AG09319 (cell line): ENCODE measurements at places on chromosomes 6 and 20.

- no peak for DNase-seq
Measured at GRCh38 chr6:168097221-168097620, 18.2 kb upstream of the FRMD1 start.

- DNase-seq = no peak
Measured at GRCh38 chr6:138272533-138273315, 54.4 kb upstream of the PBOV1 start.

- no peak for DNase-seq
Measured at GRCh38 chr20:63366390-63367365, 5.5 kb upstream of the CHRNA4 start.

- no peak for DNase-seq
Measured at GRCh38 chr6:140546640-140547039, 1172.2 kb upstream of the CITED2 start.

GRCh38 chr20:51800060-51800871 lies 2.1 kb downstream of the SALL4 start:
- DNase-seq = peak; percentile 5

GRCh38 chr20:40991181-40991889 lies 37.3 kb upstream of the TOP1 start:
- DNase-seq = no peak

GRCh38 chr6:132115714-132116366 lies 164.7 kb upstream of the CCN2 start:
- no peak for DNase-seq

- no peak for DNase-seq
Measured at GRCh38 chr6:90715093-90715655, 128.3 kb upstream of the MAP3K7 start.

- DNase-seq = no peak
Measured at GRCh38 chr6:4612636-4613171, 163.5 kb upstream of the CDYL start.

DNA sequence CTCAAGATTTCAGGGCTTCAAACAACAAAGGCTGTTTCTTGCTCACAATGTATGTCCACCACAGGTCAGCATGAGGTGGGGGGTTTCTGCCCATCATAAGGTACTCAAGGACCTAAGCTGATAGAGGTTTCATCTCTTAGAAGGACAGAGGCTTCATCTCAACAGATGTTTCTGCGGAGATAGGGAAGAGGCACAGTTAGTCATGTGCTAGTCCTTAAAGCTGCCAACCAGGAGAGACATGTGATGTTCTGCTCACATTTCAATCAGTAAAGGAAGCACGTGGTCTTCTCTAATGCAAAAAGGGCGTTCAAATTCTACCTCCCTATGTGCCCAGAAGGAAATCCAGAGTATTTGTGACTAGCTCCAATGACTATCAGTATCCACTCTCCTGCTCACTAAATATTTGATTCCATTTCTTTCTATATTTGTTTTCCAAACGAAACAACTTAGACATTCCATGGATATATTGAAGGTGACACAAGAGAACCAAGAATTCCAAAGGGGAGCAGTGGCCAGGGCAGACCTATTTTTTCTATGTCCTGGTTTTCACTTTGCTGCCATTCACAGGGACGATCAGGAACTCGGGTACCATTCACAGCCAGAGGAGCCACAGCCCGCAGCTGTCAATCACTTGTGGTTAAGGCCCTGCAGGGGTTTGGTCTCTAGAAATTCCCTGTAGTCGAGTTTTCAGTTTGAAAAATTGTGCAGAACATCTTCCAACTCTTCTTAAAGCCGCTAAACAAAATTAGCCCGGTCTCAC lies 173.2 kb upstream of the FOXA2 start:
- no peak for DNase-seq

DNA sequence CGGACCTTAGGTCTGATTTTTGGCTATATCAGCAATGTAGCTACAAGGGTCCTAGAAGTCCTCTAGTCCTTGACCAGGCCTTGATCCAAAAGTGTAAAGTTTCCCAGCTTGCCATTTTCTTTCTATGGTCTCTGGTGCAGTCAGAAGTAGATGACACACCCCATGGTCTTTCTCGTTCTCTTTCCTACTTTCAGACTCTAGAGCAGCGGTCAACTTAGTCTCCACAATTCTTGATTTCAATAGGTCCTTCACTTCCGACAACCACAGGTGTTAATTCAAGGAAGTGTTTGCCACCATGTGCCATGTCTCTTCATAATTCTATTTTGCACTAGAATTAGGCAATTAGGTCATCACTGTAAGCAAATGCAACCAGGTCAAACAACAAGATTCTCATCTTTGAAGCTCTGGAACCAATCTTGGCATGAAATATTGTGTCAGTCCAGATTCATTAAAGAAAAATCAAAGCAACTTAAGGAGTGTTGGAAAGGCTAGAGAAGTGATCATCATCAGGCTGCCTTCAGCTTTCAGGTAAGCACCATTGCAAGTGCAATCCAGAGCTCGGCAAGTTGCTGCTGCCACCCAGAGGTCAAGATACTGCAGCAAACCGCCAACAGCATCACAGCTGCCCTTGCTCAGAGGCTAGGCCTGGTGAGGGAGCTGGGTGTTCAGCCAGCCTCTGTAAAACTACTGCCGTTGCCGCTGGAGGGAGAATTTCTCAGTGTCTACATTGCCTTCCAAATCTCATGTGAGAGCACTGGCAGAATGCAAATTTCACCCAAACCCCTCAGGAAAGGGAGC lies 5.6 kb upstream of the SYNE1 start:
- no peak for DNase-seq

DNA sequence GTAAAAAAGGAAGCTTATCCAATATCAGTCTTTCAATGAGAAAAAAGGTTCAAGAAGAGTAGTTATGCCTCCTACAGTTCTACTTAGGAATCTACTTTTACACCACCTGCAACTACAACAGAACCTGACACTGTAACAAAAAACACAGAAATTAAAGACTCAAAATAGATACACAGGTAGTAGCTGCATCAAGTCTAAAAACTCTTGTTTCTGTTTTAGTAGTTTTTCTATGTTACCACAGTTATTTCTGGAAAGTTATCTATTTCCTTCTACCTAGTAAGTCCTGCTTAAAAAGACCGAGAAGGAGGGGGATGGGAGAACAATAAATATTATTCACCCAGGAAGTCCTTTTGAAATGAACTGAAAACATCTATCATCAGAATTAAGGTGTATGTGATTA lies 52.5 kb downstream of the ATG5 start:
- DNase-seq = no peak

DNA sequence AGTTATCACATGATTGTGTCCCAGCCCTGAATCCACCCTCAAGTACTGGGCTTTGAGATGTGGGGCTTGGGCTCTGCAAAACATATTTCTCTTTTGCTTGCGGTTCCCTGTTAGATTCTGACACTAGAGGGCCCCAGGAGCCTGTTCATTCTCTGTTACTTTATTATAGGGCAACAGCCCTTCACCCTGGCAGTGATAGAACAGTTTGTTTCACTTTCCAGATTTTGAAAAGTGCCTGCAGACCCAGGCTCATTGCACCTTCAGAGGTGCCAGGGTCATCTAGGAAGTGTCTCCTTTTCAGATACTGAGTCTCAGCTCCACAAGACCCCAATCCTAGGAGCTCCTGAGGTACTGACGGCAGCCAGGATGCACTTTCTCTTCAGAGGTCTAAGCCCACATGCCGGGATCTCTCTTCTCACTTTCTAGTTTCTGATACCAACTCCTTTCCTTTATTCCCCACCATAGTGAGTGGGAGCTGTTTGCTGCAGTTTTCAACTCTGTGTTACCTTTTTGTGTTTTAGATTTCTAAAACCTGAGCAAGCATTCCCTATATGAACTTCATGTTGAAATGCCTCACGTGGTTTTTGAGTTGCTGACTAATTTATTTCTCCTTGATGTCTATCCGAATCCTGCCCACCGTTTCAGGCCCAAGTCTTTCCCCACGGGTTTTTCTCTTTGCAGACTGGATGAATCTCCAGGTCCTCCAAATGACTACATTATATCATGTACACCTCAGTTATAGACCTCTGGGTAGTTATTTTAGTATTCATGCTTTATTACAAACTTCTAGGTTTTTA lies 10.9 kb downstream of the ABT1 start:
- peak; percentile 16 for DNase-seq

DNA sequence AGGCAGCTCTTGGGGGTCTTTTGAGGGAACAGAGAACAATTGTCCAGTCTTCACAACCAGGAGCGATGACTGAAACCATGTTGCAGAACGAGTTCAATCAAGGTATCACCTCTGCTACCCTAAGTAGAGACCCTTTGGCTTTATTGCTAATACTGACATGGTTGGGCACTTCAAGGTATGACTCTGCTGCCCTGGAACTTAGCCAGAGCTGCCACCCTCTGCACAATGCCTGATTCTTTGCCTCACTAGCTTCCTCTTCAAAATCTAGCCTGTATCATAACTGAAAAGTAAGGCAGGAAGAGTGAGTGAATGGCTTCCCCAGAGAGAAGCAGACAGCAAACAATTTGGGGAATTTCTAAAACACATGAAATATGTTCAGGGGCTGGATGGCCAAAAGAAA lies 592.7 kb upstream of the NRSN1 start:
- DNase-seq = no peak

DNA sequence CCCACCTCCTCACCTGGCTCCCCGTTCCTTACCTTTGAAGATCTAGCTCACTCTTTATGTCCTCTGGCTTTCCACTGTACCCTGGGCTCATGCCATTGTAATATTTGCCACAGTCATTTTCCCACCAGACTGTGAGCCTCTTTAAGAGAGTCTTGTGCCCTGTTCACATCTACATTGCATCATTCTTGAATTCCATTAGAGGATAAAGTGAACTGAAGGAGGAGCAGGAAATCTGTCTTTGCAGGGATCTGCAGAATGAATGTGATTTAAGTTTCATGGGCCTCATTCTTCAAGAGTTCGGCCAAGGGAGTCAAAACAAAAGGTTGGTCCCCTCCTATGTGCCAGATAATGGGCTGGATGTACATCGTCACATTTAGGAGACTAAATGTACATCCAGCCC lies 272.6 kb upstream of the CITED2 start:
- DNase-seq = no peak

DNA sequence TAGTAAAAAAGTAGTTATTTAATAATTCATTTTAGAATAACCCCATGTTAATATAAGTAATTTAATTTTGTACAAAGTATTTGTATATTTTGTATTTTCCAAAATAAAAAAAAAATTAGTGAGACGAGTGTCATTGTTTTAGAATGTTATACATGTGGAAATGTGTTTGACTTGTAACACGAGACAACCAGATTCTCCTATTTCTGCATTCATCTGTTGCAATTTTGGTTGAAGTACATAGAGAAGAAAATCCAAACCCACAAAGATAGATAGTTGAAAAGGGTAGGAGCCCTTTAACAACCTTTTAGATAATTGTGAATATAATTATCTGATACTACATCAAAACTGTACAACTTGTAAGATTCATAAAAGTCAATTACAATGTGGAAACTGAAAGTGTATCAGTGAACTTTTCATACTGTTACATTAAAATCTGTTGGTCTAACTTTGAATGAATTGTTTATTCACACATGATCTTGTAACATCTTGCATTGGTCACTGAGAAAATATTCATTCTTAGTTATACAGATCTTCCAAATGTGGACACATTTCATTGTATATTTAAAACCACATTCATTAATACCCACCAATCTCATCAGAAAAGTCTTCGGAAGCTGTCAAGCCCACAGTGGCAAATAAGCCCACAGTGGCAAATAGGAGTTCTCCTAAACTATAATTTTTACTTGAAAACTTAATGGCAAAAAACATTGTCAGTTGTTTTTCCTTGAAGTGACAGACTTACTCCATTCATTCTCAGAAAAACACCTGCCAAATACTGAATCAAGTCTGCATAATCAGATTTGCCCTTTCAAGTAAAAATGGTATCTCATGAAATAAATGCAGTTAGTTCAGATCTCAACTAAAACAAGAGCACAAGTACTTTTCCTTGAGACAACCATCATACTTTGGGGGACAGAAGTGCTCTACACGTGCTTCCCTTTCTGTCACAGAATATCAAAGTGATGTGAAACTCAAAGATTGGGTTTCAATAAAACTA lies 52.8 kb downstream of the FKBP5 start:
- no peak for DNase-seq

DNA sequence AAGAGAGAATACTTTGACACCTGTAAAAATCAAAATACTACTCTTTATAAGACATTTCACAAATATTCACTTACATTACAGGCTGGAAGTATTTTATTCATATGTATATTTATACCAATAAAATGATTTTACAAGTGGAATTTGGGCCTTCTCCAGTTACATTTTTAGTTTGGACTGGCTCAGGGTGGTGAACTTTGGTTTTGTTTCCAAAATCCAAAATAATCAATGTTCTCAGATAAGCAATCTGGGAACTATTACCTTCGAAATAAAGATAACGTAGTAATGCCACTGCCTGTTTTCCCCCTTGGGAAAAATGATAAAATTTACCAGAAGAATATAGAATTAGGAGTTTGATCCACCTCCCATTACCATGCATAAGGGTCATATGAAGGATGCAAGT lies 31.6 kb upstream of the SCGN start:
- no peak for DNase-seq

- no peak for DNase-seq
Measured at GRCh38 chr20:63496596-63497120, 2.2 kb downstream of the EEF1A2 start.

GRCh38 chr6:103122766-103123601 lies 1729.5 kb downstream of the GRIK2 start:
- no peak for DNase-seq

DNA sequence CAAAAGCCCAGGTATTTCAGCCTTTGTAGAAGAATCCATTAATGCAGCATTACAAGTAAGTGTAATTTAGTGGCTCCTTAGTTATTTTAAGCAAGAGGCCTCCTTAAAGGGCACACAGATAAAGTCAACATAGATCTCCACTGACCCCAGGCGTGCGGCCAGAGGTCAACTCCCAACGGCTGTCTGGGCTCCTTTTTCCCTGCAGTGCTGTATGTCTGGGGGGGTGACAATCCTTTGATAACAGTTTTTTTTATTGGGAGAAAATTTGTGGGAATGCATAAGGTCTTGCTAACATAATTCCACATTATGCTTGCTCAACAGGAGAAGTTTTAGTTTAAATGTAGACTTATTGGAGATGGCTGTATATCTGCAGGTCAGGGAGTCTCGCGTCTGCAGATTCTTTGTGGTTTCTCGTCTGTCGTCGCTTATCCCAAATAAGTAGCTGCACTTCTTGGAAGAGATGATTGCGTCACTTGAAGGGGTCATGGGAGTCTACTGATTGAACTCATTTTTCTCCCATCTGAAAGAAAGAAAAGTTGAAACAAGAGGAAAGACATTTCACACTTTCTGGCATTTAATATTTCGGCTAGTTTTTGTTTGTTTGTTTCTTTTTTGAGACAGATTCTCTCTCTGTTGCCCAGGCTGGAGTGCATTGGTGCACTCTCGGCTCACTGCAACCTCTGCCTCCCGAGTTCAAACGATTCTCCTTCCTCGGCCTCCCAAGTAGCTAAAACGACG lies 151.7 kb upstream of the AKAP12 start:
- DNase-seq = peak; percentile 58

GRCh38 chr6:7974938-7975763 lies 64.6 kb upstream of the TXNDC5 start:
- no peak for DNase-seq

GRCh38 chr6:33820243-33820642 lies 16.4 kb upstream of the MLN start:
- no peak for DNase-seq

- DNase-seq = no peak
Measured at GRCh38 chr20:45229264-45230056, 8.3 kb downstream of the SEMG2 start.

GRCh38 chr6:44053760-44054556 lies 73.3 kb downstream of the MRPL14 start:
- DNase-seq = peak; percentile 85
